ENCODE measurements at places on chromosomes 1 and 21. TPM values are rescaled to one million over a fixed set of nuclear protein-coding genes. Genes with fewer than 3 reads are reported as not detected.

CR1 gene
- total RNA-seq, result 39.4 TPM

NHLH2 gene
- not detected for total RNA-seq

SLC1A7 gene
- total RNA-seq, result 16.0 TPM

AGL gene
- total RNA-seq, result 15.3 TPM

OR2L13 gene
- 0.20 TPM for total RNA-seq

PLA2G2A gene
- total RNA-seq, result not detected

CELA3B gene
- total RNA-seq, result not detected

CRYAA gene
- total RNA-seq, result not detected

TRPM2 gene
- 25.2 TPM for total RNA-seq

DNA sequence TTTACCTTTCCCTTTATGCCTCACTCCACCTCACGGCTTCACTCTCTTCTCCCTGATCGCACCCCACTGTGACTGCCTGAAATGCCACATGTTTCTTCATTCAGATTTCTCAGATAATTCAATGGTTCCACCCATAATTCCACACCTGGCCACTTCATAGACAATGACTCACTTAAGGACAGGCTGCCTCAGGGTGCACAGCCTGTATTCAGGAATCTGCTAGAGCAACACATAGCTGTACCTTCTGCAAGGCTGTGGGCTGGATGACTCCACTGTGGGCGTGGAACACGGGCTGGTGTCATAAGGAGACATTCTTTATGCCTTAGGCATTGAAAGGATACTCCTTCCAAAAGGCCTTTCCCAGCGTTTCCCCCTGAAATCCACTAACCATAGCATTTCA is 36.1 kb downstream of the L1TD1 start:
- H3K27ac ChIP-seq, result no peak overlapping the region
- H3K27me3 ChIP-seq, result no peaks in the 10 kb centered on the region
- no peaks in the 10 kb centered on the region for H3K36me3 ChIP-seq
- DNase-seq, result no peak
- H3K4me1 ChIP-seq, result no peaks in the 10 kb centered on the region
- H3K4me3 ChIP-seq, result no peak overlapping the region

DNA sequence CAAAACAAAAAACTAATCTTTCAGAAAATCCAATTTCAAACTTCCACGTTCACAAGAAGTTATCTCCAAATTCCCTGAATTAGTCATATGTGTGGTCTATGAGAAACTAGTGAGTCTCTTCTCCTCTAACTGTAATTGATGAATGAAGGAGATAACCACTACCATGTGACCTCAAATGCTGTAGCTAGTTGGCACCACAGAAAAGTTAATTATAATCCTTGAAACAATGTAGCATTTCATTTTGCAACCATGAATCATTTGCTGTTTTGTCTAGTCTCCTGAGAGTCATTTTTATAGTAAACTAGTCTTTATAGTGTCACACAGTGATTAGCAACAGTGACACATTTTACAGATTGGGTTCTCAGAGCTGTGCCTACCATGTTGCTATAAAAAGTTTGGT is 287.5 kb downstream of the LRRIQ3 start:
- no peak for DNase-seq
- no peaks in the 10 kb centered on the region for H3K27me3 ChIP-seq
- no peaks in the 10 kb centered on the region for H3K36me3 ChIP-seq
- H3K4me3 ChIP-seq, result no peak overlapping the region
- no peaks in the 10 kb centered on the region for H3K4me1 ChIP-seq
- no peak overlapping the region for H3K27ac ChIP-seq

GRCh38 chr1:223038288-223039006 is 104.6 kb downstream of the TLR5 start:
- H3K4me1 ChIP-seq, result no peaks in the 10 kb centered on the region
- no peak overlapping the region for H3K27ac ChIP-seq
- no peaks in the 10 kb centered on the region for H3K36me3 ChIP-seq

DNA sequence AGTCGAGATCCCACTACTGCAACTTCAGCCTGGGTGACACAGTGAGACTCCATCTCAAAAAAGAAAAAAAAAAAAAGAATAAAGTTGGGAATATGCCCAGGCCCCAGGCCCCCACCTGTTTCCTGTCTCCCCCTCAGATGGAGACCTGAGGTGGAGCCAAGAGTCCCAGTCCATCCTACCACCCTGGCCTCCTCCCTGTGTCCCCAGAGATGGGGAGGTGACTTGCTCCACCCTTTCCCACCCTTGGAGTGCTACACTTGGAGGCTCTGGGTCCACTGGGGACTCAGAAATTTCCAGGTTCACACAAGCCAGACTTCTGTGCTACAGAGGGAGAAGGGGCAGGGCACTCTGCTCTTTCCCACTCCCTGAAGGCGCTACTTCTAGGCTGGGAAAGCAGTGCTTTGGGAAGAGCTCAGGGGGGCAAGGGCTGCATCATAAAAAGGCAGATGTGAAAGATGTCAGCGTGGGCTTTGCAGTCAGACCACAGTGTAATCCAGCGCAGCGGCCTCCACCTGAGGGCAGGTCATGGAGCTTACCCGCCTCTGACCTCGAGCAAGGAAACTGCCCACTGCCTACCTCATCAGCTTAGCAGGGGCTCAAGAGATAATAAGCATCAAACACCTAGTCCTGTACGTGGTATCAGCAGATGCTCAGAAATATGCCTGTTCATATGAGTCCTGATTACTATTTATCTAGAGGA is 13.4 kb downstream of the TMEM63A start:
- no peak for DNase-seq
- H3K27me3 ChIP-seq, result no peaks in the 10 kb centered on the region
- H3K4me3 ChIP-seq, result no peak overlapping the region
- no peak overlapping the region for H3K27ac ChIP-seq
- H3K36me3 ChIP-seq, result peaks cover 73% of the 10 kb centered on the region

GRCh38 chr21:26320596-26320995 is 150.0 kb upstream of the APP start:
- no peaks in the 10 kb centered on the region for H3K36me3 ChIP-seq
- no peak for DNase-seq
- H3K4me1 ChIP-seq, result no peaks in the 10 kb centered on the region

- no peak for DNase-seq
- H3K4me3 ChIP-seq, result no peak overlapping the region
- no peaks in the 10 kb centered on the region for H3K27me3 ChIP-seq
- H3K27ac ChIP-seq, result no peak overlapping the region
- no peaks in the 10 kb centered on the region for H3K36me3 ChIP-seq
These were observed 153.8 kb downstream of the NTNG1 start for GRCh38 chr1:107294686-107295085.

DNA sequence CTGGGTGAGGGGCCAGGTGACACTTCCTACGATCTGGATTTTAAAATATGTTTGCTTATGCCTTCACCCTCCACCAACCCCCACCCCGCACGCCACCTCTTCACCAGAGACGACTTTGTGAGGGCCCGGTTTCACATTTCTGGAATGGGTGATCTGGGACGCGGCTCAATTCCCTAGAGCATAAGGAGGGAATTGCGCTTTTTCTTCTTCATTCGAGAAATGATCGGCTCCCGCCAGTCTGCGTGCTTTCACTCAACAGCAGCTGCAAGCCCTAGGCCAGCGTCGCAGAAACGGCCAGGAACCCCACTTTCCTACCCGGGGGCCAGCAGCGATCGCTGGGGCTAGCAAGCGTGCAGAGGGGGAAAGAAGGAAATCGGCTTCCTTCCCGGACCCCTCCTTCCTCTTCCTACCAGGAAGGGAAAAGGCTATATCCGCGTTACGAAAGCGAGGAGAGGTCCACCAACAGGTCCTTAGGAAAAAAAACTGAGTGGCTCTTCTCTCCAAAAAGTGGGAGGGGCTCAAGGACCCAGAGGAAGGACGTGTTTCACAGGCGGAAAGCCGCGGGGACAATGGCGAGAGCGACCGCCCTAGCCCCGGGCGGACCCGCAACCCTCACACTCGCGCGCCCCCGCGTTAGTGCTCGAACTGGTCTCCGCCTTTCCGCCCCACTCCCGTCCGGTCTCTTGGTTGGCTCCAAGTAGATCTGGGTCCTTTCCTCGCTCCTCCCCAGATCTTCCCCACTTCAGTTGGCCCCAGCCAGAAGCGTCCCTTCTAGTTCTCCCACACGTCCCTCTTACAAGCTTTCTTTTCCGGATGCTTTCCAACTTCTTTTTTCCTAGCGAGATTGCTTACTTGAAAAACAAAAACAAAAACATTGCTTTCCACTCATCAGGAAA is 1.1 kb upstream of the ADAMTS1 start:
- peak; percentile 19 for DNase-seq
- H3K4me1 ChIP-seq, result peaks cover 28% of the 10 kb centered on the region
- no peaks in the 10 kb centered on the region for H3K27me3 ChIP-seq

DNA sequence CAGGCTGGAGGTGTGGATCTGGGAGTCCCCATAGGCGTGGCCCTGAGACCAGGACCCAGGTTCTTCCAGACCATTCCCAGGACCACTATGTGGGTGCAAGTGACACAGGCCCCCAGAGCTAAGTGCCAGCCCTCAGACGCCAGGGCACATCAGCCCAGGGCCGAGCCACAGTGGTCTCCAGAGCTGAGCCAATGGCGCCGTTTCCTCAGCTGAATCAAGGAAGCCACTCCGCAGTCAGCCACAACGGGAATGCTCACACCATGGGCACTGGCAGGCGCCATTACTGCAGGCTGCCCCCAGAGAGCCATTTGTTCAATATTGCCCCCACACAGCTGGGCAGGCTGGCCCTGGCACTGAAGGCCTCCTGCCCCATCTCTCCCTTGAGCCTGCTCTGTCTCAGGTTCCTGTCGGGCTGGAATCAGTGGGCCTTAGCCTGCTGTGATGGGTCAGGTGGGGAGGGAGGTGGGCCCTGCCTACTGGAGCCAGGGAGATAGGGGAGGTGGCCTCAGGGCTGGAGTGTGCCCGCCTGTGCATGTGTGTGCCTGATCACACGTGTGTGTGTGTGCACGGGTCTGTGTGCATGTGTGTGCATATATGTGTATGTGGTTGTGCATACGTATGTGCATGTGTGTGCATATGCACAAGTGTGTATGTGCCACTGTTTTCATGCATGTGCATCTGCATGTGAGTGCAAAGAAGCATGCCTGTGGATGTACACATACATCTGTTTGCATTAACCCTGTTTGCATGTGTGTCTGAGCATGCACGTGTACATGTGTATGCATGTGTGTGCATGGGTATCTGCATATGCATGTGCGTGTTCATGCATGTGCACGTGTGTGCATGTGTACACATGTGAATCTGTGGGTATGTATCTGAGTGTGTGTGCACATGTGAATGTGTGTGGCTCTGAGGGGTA is 6.1 kb downstream of the GJC2 start:
- DNase-seq, result no peak
- H3K4me1 ChIP-seq, result peaks cover 3% of the 10 kb centered on the region
- H3K27ac ChIP-seq, result no peak overlapping the region

DNA sequence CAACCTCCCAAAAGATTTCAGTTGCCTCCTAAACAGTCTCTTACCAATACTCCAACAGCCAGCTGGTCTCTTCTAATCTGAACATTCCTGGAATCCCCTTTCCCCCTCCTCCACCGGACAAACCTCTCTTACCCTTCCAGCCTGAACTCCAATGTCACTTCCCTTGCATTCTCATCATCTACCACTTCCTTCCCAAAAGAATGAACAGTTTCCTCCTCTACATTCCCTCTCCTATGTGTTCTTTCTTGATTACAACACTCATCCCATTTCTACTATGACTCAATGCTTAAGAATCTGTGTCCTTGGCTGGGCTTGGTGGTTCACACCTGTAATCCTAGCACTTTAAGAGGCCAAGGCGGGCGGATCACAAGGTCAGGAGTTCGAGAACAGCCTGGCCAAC is 417.1 kb downstream of the SETD4 start:
- H3K27ac ChIP-seq, result no peak overlapping the region
- H3K4me3 ChIP-seq, result no peak overlapping the region
- no peaks in the 10 kb centered on the region for H3K27me3 ChIP-seq
- H3K4me1 ChIP-seq, result no peaks in the 10 kb centered on the region

GRCh38 chr1:242569867-242570266 is 45.4 kb upstream of the PLD5 start:
- no peak for DNase-seq
- H3K4me1 ChIP-seq, result no peaks in the 10 kb centered on the region
- H3K27ac ChIP-seq, result no peak overlapping the region
- no peak overlapping the region for H3K4me3 ChIP-seq
- H3K27me3 ChIP-seq, result no peaks in the 10 kb centered on the region

DNA sequence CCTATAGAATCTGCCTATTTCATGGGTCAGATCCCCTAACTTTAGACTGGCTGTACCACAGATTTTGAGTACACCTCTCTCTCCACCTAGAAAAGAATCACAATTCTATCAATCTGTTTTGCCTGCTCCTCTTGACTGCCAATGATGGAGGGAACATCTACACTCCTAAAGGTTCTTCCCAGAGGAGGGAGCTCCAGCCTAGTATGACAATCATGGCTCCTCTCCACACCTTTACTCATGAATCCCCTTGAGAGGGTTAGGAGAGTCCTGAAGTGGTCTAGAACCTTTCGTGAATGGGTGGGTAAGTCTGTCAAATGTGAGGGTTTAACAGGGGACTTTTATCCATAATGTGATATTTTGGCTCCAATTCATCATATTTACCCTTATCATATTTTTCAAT is 48.0 kb downstream of the DNAI4 start:
- no peaks in the 10 kb centered on the region for H3K4me1 ChIP-seq
- H3K27me3 ChIP-seq, result no peaks in the 10 kb centered on the region
- H3K36me3 ChIP-seq, result no peaks in the 10 kb centered on the region
- no peak overlapping the region for H3K4me3 ChIP-seq
- H3K27ac ChIP-seq, result no peak overlapping the region

GRCh38 chr1:43890815-43891214 is 42.8 kb upstream of the ARTN start:
- no peak overlapping the region for H3K4me3 ChIP-seq
- H3K4me1 ChIP-seq, result no peaks in the 10 kb centered on the region
- H3K27ac ChIP-seq, result no peak overlapping the region
- DNase-seq, result no peak
- H3K27me3 ChIP-seq, result no peaks in the 10 kb centered on the region

DNA sequence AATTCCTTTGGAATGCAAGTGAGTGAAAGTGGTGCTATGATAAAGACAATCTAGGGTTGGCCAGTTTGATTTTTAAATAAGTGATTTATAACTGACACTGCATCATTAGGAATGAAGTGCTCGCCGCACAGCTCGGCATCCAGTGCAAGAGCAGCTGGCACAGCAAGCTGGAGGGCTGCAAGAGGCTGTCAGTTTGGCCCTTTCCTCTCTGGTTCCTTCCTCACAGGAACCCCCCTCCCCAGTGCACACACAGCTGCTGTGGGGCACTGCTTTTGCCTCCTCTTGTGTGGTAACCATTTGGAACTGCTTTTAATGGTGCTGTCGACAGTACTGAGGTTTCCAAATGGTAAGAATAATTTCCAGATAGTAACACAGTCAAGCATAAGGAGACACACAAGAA is 10.4 kb upstream of the BCAR3 start:
- no peaks in the 10 kb centered on the region for H3K27me3 ChIP-seq
- DNase-seq, result no peak
- no peaks in the 10 kb centered on the region for H3K36me3 ChIP-seq
- no peak overlapping the region for H3K4me3 ChIP-seq
- H3K4me1 ChIP-seq, result peaks cover 26% of the 10 kb centered on the region
- no peak overlapping the region for H3K27ac ChIP-seq

DNA sequence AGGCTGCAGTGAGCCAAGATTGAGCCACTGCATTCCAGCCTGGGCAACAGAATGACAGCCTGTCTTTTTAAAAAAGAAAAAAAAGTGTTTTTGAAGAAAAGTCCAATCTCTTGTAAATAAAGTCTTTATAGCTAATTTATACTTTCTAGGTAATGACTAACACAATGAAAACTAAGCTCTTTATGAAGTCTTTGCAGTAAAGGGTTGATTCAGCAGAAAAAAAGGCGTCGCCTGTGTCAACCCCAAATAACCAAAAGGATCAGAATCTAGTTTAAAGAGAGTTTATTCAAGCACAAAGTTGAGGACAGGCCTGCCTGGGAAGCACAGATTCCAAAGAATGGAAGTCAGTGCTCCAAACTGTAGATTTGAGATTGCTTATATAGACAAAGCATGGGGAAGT is 14.3 kb upstream of the PGBD2 start:
- H3K27ac ChIP-seq, result no peak overlapping the region
- no peaks in the 10 kb centered on the region for H3K4me1 ChIP-seq
- H3K27me3 ChIP-seq, result no peaks in the 10 kb centered on the region

GRCh38 chr1:16145030-16145661 is 10.7 kb downstream of the EPHA2 start:
- peaks cover 11% of the 10 kb centered on the region for H3K4me1 ChIP-seq
- no peaks in the 10 kb centered on the region for H3K27me3 ChIP-seq
